Activated CD4-positive, alpha-beta T cell treated with anti-CD3 and anti-CD28 coated beads, Interleukin-2, amount 10 ng/mL, durations not matched to agents 7 days and 5 days (primary cell): ENCODE measurements at places on chromosomes 3 and 15.

- H3K4me3 ChIP-seq: no peak overlapping the region
- H3K36me3 ChIP-seq: no peaks in the 10 kb centered on the region
Measured at GRCh38 chr3:123767009-123767372, 117.1 kb downstream of the MYLK start.

DNA sequence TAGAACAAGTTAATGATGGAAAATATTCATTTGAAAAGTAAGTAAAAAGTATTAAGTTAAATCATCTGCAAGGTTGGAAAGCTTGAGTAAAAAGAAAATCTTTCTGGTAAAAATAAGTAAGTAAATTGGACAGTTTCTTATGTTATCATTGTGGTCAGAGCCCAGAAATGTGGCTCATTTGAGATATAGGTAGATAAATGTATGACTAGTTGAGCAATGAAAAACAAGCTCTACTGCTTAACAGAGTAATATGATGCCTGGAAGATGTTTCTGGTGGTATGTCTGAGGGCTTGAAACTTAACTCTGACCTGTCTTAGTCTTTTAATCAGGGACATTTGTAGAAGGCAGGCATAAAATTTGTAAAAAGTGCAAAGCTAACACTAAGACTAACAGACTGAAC lies 444.0 kb downstream of the MFSD1 start:
- H3K27me3 ChIP-seq: no peaks in the 10 kb centered on the region
- no peak overlapping the region for H3K4me3 ChIP-seq
- DNase-seq: no peak

- no peaks in the 10 kb centered on the region for H3K4me1 ChIP-seq
- H3K36me3 ChIP-seq: no peaks in the 10 kb centered on the region
- no peak overlapping the region for H3K27ac ChIP-seq
- no peaks in the 10 kb centered on the region for H3K27me3 ChIP-seq
Measured at GRCh38 chr3:181212271-181212670, 222.7 kb upstream of the DNAJC19 start.

DNA sequence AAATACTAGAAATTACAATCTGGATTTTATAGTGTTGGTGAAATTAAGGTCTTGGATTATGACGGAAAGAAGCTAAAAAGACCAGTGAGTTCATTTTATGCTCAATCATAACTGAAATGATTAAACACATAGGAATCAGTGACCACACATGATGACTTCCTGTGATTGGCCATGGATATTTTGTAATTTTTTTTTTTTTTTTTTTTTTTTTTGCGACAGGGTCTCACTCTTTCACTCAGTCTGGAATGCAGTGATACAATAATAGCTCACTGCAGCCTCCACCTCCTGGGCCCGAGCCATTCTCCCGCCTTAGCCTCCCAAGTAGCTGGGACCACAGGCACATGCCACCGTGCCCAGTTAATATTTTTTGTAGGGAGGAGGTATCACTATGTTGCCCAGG lies 47.4 kb downstream of the PAQR5 start:
- peaks cover 4% of the 10 kb centered on the region for H3K27me3 ChIP-seq
- H3K36me3 ChIP-seq: no peaks in the 10 kb centered on the region

- H3K36me3 ChIP-seq: peaks cover 9% of the 10 kb centered on the region
- no peak overlapping the region for H3K4me3 ChIP-seq
- H3K27ac ChIP-seq: peak overlapping the region; percentile 26
- peaks cover 26% of the 10 kb centered on the region for H3K4me1 ChIP-seq
- H3K27me3 ChIP-seq: no peaks in the 10 kb centered on the region
Measured at GRCh38 chr3:172087602-172088580, 48.5 kb downstream of the FNDC3B start.

DNA sequence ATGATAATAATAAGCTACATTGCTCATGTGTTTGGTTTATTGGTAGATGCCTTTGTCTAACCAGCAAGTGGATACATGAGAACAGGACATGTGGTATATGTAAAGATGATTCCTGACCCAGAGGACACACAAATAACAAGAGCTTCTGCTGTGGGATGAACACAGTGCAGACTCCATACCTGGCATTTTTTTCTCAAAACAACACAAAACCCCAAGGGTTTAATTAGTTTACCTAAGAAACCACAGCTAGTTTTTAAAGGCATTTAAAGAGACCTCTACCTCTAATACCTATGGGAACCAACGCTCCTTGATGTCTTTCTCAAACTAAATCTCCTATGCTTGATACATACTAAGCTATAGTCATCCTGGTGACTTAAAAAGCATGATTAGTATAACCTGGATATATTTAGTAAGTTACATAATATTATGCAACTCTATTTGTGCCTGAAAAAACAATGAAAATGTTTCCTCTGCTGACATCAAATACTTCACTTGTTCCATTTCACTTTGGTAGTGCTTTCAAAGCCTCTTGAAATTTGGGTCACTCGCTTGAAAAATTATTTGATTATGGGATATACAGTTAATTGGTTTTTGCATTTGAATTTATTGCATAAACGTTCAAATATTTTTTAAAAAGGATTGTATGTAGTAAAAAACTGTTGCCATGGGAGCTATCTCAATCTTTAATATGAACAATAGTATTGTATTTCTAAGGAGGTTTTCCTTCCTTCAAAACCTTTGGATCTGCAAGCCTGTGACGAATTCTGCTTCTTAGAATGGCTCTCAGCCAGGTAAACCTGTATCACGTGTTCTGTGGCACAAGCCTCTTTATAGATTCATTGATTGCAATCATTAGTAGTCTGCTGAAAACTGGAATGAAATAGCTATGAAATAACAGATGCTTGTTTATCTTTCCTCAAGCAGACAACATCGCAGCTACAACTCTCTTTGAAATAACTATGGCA lies 233.0 kb upstream of the KCNMB2 start:
- H3K27me3 ChIP-seq: no peaks in the 10 kb centered on the region
- H3K27ac ChIP-seq: no peak overlapping the region
- no peak overlapping the region for H3K4me3 ChIP-seq
- DNase-seq: no peak
- no peaks in the 10 kb centered on the region for H3K36me3 ChIP-seq

DNA sequence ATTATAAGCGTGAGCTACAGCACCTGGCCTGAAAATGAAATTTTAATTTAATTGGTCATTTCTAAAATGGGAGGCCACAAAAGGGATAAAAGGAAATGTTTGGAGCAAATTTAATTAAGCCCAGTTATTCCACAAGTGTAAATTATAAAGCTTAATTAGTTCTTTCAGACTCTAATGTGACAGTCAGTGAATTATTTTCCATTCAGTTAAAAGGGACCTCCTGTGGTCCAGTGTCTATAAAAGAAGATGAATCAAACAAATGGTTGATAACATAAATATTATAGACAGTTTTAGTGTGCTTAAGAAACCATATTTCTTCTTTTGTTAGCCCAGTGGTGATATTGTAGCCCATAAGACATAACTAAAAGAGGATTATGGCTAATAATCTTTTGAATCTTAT lies 66.4 kb downstream of the CNOT10 start:
- no peak for DNase-seq
- H3K27ac ChIP-seq: no peak overlapping the region
- no peaks in the 10 kb centered on the region for H3K27me3 ChIP-seq
- H3K4me3 ChIP-seq: no peak overlapping the region
- H3K36me3 ChIP-seq: peaks cover 21% of the 10 kb centered on the region
